ENCODE measurements at places on chromosomes 7 and 10.

- no peak for DNase-seq
Measured at GRCh38 chr7:11746591-11746990, 85.4 kb downstream of the THSD7A start.

GRCh38 chr10:46270086-46270811, 16.5 kb upstream of the ANTXRL start:
- DNase-seq: no peak

DNA sequence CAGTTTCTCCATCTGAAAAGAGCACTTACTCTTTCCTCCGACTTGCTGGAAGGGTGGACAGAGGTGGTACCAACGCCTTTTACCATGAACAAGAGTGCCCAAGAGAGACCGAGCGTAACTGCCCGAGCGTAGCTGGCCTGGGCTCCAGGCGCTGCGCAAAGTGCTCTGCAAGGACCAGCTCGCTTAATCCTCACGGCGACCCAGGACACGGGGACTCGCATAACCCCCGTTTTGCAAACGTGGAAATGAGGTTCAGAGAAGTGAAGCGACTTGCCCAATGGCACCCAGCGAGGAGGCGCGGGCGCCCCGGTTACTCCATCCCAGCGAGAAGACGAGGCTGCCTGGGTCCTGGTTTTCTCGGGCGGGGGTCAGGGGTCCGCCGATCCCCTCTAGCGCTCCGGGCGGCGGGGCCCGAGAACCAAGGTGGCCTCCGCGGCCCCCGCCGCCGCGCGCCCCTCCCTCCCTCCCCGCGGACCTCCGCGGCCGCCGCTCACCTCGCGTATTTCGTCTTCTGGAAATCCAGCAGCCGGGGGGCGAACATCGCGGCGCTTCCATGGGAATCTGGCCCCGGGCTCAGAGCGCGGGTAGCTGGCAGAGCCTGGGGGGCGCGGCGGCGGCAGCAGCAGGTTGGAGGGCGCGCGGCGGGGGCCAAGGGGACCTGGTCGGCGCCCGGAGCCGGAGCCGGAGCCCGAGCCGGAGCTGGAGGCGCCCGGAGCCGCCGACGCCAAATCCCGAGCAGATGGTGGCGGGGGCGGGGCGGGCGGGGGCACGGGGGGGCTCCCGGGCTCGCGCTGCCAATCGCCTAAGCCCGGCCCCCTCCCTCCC, at the start of gene MMD2:
Gene MMD2, minus strand, starts transcription at position 711 of the 825 bp plus-strand sequence. Its CDS starts 170 bp downstream, at position 541.
- DNase-seq: no peak

GRCh38 chr7:142864980-142865747, 10.3 kb downstream of the EPHB6 start:
- DNase-seq: no peak

GRCh38 chr7:139696552-139696951, 81.2 kb downstream of the HIPK2 start:
- DNase-seq: peak; percentile 44

DNA sequence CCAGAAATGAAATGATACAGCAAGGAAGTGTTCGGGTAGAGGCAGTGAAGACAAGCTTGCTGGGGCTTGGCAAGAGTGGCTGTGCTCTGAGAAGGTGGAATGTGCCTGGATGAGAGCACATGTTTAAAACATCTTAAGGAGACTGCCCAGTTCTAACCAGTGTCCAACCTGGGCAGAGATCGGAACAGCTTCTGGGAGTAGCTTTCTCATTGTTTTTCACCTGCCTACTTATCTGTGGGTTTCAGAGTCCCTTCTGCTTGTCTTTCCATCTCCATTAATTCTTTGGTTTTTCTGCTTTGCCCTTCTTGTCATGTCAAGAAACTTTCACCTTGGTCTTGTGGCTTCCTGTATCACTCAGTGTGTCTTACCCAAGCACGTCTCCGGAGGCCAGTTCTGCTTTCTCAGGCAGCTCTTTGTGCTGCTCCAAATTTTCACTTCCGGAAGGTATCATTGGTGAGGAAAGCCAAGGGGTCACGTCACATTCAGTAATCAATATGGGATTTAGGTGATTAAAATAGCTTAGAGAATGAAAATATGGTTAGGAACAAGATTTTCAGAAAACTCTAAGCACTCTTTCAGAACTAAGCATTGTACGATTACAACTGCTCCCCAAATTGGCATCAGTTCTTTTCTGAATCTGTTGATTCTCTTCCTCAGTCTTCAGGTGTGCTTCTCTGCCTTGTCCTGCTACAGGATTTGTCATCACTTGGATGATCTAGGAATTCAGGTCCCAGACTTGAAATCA, 5.5 kb upstream of the LAMB4 start:
- DNase-seq: no peak

- DNase-seq: peak; percentile 12
Measured at GRCh38 chr7:156473476-156474240, 166.9 kb upstream of the RNF32 start.

DNA sequence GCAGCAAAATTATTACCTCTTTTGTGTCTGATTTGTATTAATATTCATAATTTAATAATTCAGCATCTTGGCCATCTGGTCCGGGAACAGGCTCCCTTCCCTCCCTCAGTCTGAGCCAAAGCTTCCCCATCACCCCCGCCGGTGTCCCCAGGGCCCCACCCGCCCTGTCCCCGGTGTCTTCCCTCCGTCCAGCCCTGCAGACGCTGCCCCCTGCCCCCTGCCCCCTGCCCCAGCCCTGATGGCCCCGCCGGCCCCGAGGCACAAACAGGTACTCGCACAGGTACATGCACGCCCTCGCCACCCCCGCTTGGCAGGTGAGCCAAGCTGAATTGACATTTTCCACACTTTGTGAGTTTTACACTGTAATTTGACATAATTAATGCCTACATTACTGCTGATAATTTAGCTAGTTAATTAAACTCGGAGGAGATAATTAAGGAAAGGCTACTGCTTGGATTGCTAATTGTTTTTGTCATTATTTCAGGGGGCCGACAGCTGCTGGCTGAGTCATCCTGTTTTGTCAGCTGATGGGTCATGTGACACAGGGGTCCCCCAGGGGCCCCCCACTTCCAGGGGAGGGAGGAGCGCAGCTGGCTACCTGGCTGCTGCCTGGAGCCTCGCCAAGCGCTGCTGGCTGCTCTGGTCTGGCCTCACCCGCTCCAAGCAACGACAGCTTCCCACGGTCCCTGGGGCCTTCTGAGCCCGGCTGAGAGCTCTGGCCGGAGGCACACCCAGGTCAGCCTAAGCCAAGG, 36.6 kb downstream of the MICALL2 start:
- no peak for DNase-seq

- DNase-seq: no peak
Measured at GRCh38 chr10:70330671-70331070, 46.9 kb upstream of the NPFFR1 start.

DNA sequence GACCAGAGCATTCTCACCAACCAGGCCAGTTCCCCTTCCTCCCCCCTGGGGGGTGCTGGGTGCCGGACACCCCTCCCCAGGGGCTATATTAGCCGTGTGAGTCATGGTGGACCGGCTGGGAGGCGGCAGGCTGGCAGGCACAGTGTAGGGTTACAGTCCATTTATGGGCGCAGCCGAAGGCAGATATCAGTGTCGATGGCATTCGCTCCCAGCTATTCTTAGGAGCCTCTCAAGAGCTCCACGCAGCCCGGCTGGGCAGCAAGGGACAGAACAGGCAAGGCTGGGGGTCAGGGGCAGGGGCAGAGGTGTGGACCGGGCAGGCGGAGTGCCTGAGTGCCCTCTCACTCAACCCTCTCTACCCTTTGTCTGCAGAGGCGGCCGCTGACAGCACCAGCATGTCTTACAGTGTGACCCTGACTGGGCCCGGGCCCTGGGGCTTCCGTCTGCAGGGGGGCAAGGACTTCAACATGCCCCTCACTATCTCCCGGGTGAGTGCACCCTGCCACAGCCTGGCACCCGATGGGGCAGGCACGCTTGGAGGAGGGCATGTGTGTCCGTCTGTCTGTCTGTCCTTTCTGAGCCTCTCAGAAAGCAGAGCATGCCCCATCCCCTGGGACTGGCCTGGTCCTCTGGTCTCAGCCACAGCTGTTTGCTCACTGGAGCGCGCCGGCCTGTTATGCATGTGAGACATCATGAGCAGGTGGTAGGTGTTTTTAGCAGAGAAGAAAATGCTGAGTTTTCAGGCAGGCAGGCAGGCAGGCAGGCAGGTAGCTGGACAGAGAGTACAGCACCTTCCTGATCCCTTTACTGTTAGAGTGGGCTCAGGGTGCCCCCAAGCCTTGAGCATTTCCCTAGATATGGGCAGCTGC, at the start of gene LDB3:
Gene LDB3, plus strand, starts transcription at position 215 of the 869 bp plus-strand sequence. Its CDS starts 181 bp downstream, at position 396.
- DNase-seq: no peak

- DNase-seq: peak; percentile 62
Measured at GRCh38 chr7:97064972-97065587, 40.4 kb upstream of the DLX5 start.

- DNase-seq: no peak
Measured at GRCh38 chr7:21412410-21412851, 15.5 kb upstream of the SP4 start.

- no peak for DNase-seq
Measured at GRCh38 chr7:139855498-139856270, 26.6 kb downstream of the TBXAS1 start.

- peak; percentile 26 for DNase-seq
Measured at GRCh38 chr7:7595451-7595850, 28.8 kb downstream of the MIOS start.
